ENCODE measurements at places on chromosomes 3 and 15.

- DNase-seq, result peak; percentile 71
These were observed 79.7 kb downstream of the FBN1 start for GRCh38 chr15:48565560-48566482.

GRCh38 chr3:147618691-147619090 lies 209.5 kb downstream of the ZIC1 start:
- no peak for DNase-seq

- peak; percentile 11 for DNase-seq
These were observed 34.7 kb downstream of the SCN5A start for GRCh38 chr3:38614651-38615352.

- DNase-seq, result peak; percentile 12
These were observed 39.9 kb downstream of the FEM1B start for GRCh38 chr15:68317281-68318007.

GRCh38 chr15:77634266-77634962 lies 1.7 kb upstream of the LINGO1 start:
- peak; percentile 75 for DNase-seq

GRCh38 chr3:50297896-50298725 lies 1.1 kb downstream of the HYAL3 start:
- DNase-seq, result no peak

GRCh38 chr3:29922992-29923746 lies 642.3 kb downstream of the RBMS3 start:
- peak; percentile 65 for DNase-seq

- no peak for DNase-seq
These were observed 61.4 kb downstream of the ARNT2 start for GRCh38 chr15:80465626-80466005.

- DNase-seq, result no peak
These were observed 133.5 kb upstream of the TBL1XR1 start for GRCh38 chr3:177330779-177331178.

DNA sequence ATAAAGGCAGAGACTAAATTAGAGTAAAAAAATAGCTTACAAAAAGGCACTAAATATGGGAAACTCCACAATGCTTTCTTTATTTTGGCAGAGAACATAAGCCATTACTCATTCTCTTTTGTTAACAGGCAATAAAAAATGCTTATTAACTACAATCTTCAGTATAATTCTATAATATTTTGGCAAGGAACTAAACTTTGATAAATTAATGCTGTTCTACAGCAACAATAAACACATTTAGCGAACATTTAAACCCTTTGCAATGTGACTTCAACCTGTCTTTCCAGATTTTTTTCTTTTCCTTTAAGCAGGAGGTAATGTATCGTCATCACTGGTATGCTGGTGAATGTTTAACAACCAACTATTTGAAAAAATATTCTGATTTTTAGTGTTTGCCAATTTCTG lies 42.2 kb upstream of the POU1F1 start:
- no peak for DNase-seq

- DNase-seq, result peak; percentile 67
These were observed 34.5 kb downstream of the GPR171 start for GRCh38 chr3:151168269-151169094.

GRCh38 chr3:108209579-108209978 lies 12.6 kb downstream of the IFT57 start:
- DNase-seq, result no peak

- DNase-seq, result no peak
These were observed 26.5 kb downstream of the ANKDD1A start for GRCh38 chr15:64938192-64938591.

- DNase-seq, result no peak
These were observed 250.4 kb upstream of the SLITRK3 start for GRCh38 chr3:165446555-165446954.

DNA sequence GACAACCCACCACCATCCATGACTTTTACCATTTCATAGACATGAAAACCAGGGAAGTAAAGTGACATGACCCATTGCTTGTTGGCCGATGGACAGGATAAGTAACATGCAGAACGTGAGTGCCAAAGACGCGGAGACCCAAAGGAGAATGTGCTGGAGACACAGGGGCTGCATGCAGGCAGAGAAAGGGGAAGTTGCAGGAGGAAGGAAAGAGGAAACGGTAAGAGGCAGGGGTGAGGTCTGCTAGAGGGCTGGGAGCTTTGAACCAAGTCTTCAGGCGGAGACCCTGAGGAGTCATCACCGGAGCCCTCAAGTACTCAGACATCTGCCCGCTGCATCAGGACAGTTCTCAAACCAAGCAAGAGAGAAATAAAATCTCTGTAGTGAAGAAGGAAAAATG lies 34.9 kb downstream of the MAGEF1 start:
- DNase-seq, result no peak

- DNase-seq, result peak; percentile 29
These were observed 79.8 kb downstream of the PLCH1 start for GRCh38 chr3:155664925-155665695.

DNA sequence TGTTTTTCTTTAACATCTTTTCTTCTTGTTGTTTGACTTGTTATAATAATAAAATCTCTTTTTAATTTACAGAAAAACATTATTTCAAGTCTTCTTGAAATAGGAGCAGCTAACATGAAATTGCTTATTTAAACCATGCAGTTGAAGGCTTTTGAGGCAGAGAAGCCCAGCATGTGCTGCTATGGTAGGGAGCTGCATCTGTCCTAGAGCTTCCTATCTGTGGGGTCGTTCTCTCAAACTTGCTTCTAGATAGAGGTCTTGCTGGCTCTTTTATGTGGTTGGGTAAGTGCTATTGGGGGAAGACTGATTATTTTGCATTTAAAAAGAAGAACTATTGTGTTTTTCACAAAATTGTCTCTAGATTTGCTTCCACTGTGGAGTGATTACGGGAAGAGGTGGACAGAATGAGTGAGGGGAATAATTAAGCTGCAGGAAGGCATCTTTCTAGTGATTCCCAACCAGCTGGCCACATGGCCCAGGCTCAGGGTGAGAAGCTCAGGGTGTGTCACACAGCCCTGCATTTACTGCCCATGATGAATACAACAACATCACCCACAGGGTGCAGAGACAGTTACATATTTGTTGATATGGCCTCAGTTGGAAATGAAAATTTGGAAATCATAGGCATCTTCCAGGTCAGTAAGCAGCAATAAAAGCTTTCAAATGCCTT lies 98.7 kb downstream of the CHST2 start:
- DNase-seq, result no peak

- DNase-seq, result peak; percentile 51
These were observed 407.3 kb upstream of the ONECUT1 start for GRCh38 chr15:53197426-53197839.

DNA sequence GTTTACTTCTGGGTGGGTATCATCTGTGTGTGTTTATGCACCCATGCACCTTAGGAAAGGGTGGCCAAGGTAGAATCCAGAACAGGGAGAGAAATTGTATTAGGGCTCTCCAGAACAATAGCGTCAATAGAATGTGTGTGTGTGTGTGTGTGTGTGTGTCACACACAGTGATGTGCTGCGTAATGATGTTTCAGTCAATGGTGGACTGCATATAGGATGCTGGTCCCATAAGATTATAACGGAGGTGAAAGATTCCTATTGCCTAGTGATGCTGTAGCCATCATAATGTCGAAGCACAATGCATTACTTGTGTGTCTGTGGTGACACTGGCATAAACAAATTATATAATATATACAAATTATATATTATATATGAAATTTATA lies 69.3 kb upstream of the PRR23C start:
- DNase-seq, result no peak

- no peak for DNase-seq
These were observed 40.9 kb downstream of the APH1B start for GRCh38 chr15:63318344-63318743.

All from right hindlimb (tissue), 1 donor.